ENCODE measurements at places on chromosomes 12 and 14. TPM values are rescaled to one million over a fixed set of nuclear protein-coding genes. Genes with fewer than 3 reads are reported as not detected.

The MYH6 gene
- total RNA-seq, result 0.07 TPM

The SRRM4 gene
- total RNA-seq, result 0.14 TPM

The KCNJ8 gene
- total RNA-seq, result 6.1 TPM

The SERPINA1 gene
- not detected for total RNA-seq

The CRACR2A gene
- 5.0 TPM for total RNA-seq

DNA sequence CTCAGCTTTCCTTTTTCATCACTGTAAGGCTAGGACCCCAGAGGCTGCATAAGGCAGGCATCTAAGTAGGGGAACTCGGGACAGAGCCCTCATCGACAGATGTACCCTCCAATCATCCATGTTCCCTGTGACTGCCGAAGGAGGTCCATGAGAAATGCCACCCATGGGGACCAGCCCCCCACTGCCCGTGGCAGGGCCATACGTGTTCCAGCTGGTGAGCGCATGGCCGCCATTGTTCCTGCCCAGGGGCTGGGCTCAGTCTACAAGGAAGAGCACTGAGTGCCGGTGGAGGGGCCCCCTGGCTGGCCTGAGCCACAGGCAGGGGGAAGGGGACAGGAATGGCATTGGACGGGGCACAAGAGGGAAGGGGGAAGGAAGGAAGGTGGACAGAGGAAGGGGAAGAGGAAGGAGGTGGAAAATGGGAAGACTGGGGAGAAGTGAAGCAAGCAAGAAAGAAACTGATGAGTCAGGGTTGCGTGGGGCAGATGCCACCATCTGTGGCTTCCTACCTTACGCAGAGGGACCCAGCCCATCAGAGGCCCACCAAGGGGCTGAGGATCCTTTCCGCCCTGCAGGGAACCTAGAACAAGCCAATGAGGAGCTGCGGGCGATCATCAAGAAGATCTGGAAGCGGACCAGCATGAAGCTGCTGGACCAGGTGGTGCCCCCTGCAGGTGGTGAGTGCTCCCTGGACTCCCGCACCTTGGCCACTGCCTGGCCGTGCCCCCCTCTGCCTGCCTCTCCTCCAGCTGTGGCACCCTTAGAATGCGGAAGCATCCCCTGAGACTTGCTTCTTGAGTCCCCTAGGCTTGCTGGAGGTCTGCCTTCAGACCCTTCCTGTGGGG, 120.6 kb upstream of the FKBP4 start:
- peak; percentile 8 for DNase-seq

- no peak for DNase-seq
Observed at GRCh38 chr14:98582276-98582675, 689.7 kb downstream of the BCL11B start.

DNA sequence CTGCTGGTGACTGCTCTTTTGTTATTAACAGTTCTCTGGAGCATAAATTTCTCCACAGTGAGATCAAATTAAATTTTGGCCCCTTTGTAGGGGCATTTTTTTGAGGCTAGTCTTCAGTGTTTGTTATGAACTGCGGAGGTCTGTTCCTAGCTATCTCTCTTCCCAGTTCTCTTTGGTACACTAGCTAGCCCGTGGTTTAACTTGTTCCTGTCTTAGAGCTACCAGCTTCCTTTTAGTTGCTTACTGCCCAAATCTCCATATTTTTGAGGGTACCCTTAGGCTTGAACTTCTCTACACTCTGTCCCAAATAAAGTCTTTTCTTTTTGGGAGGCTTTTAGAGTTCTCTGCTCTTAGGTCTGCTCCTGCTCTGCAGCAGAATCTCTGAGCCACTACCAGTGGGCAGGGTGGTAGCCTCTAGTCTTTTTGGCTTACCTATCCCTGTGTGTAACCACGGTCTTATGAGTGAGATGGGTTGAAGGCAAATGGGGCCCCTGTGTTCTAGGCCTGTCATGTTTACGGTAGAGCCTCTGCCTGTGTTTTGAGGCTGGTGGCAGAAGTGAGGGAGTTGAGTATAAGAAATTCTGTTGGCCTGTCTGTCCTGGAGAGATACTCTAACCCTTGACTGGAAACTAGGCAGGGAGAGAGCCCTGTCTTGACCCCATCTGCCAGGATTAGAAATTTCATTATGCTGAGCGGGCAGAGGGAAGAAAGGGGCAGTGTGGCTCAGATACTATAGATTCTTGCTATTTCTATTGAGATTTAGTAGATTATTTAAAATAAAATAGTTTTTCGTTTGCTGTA, 21.0 kb downstream of the CNOT2 start:
- DNase-seq, result no peak

DNA sequence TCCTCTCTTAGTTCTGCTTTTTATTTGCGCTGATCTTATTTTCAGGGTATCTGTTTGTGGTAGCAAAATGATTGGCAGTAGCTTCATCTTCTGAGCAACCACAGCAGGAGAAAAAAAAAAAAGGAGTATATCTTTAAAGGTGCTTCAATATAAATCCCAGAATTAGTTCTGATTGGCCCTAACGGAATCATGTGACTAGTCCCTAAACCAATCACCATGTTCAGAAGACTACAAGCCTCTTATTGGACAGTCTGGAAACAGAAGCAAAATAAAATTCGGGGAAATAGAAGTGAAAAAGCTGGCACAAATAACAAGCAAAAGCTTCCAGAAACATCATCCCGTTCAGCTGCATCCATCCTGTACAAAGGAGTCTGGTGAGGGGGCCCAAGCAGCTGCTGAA, 49.9 kb upstream of the PTPRO start:
- DNase-seq, result no peak

All from uterus (tissue), 4 donors.